ENCODE measurements at places on chromosomes 2 and 18.

DNA sequence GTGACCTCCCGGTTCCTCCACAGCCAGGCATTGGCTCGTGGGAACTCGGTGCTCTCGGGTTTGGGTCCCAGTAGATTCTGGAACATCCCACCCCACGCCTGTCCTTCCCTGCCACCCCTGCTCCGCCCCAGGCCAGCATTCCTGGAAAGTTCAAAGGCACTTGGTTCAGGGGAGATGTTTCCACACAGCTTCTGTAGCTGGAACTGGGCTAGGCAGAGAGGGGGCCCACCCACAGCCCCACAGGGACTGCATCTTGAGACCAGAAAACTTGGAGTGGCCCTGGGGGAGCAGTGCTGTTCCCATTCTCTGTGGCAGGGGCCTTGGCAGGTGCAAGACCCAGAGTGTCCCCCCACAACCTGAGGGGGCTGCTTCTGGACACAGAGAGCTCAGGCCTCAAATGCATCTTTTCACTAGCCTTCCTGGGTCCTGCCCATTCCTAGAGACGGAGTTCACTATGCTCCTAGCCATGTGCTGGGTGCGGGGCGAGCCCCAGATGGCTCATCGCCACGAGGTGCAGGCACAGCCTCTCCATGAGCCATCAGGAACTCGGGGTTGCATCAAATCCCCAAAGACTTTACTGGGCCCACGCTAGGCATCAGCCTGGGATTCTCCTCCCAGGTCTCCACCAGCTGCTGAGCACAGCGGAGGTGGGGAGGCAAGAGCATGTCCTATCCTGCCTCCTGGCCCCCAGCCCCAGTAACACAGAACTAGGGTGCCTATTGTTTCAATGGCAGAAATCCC is 68.7 kb downstream of the ZFP36L2 start:
- DNase-seq, result no peak
- H3K36me3 ChIP-seq, result no peaks in the 10 kb centered on the region
- H3K4me1 ChIP-seq, result peaks cover 45% of the 10 kb centered on the region
- H3K27me3 ChIP-seq, result no peaks in the 10 kb centered on the region

- no peaks in the 10 kb centered on the region for H3K4me1 ChIP-seq
- no peak overlapping the region for H3K4me3 ChIP-seq
- no peaks in the 10 kb centered on the region for H3K36me3 ChIP-seq
- DNase-seq, result no peak
Measured at GRCh38 chr2:100135415-100135814, 7.0 kb downstream of the AFF3 start.

DNA sequence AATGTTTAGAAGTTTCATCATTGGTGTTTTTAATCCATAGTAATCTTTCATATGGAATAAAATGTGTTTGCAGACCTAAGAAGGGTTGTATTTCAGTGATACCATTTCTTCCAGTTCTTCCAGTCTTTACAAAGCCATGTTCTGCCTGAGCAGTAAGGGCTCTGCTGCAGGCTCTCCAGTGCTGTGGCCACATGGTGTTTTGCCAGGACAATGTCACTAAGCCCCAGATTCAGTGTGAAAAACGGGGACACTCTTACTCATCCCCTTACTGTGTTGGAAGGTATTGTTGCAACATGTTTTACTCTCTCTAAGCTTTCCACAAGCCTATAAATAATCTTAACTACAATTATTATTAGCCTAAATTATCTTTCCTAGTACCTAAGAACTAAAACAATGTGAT is 481.4 kb upstream of the CDH7 start:
- H3K4me3 ChIP-seq, result no peak overlapping the region
- H3K27me3 ChIP-seq, result no peaks in the 10 kb centered on the region
- H3K4me1 ChIP-seq, result no peaks in the 10 kb centered on the region

- H3K27me3 ChIP-seq, result no peaks in the 10 kb centered on the region
- no peak for DNase-seq
- H3K4me1 ChIP-seq, result peaks cover 8% of the 10 kb centered on the region
- no peak overlapping the region for H3K27ac ChIP-seq
- H3K4me3 ChIP-seq, result no peak overlapping the region
Measured at GRCh38 chr2:47205576-47206141, 50.6 kb upstream of the STPG4 start.

- H3K4me3 ChIP-seq, result no peak overlapping the region
- H3K4me1 ChIP-seq, result no peaks in the 10 kb centered on the region
- H3K27ac ChIP-seq, result peak overlapping the region; percentile 17
- no peaks in the 10 kb centered on the region for H3K27me3 ChIP-seq
Measured at GRCh38 chr2:144659731-144660275, 139.9 kb upstream of the ZEB2 start.

DNA sequence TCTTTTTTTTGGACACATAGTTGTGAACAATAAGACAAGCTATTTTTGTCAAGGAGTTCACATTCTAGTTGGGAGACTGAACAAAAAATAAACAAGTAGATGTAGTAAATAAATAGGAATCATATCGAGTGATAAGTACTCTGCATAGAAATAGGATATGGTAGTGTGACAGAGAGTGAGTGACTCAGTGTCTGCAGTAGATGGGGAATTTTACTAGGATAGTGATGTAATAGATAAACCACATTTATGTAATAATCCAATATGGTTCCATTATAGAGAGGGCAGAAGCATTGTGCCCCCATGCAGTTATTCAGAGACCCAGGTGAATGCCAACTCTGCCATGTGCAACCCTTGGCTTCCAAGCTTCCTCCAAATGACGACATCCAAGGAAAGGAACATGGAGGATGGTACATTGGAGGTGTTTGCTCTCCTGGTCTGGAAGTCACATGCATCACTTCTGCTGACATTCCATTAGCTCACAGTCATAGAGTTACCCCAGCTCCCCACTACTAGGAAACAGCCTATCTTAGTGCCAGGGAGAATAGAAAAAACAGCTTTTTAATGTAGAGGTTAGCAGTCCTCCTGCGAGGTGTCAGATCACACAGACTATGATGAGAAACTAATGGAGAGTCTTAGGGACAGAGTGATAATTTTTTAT is 595.4 kb downstream of the NYAP2 start:
- DNase-seq, result no peak
- no peaks in the 10 kb centered on the region for H3K27me3 ChIP-seq
- H3K4me3 ChIP-seq, result no peak overlapping the region
- no peaks in the 10 kb centered on the region for H3K4me1 ChIP-seq

GRCh38 chr2:20543469-20544152 is 96.7 kb downstream of the RHOB start:
- no peak for DNase-seq
- no peaks in the 10 kb centered on the region for H3K4me1 ChIP-seq
- no peak overlapping the region for H3K27ac ChIP-seq
- H3K4me3 ChIP-seq, result no peak overlapping the region

GRCh38 chr2:213157242-213157641 is 5.8 kb upstream of the IKZF2 start:
- no peaks in the 10 kb centered on the region for H3K36me3 ChIP-seq
- H3K27me3 ChIP-seq, result no peaks in the 10 kb centered on the region
- no peak for DNase-seq
- no peak overlapping the region for H3K4me3 ChIP-seq

DNA sequence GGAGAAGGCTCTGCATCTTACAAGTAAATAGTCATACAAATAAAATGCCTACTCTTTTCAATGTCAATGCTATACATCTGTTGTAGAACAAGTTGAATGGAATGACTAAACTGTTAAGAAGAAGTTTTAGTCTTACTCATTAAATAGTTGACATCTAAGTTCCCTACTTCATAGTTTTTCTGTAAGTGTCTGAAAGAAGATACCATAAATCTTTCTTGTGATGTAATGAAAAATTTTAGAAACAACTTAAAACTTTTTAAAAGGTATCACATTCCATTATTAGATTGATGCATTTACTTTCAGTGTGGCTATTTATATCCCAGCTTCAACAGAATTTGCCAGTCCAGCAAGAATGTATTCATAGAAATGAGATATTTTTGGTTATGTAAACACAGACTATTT is 185.2 kb upstream of the EPC2 start:
- DNase-seq, result no peak
- H3K4me1 ChIP-seq, result peaks cover 9% of the 10 kb centered on the region
- H3K27me3 ChIP-seq, result no peaks in the 10 kb centered on the region
- H3K4me3 ChIP-seq, result no peak overlapping the region
- no peak overlapping the region for H3K27ac ChIP-seq

DNA sequence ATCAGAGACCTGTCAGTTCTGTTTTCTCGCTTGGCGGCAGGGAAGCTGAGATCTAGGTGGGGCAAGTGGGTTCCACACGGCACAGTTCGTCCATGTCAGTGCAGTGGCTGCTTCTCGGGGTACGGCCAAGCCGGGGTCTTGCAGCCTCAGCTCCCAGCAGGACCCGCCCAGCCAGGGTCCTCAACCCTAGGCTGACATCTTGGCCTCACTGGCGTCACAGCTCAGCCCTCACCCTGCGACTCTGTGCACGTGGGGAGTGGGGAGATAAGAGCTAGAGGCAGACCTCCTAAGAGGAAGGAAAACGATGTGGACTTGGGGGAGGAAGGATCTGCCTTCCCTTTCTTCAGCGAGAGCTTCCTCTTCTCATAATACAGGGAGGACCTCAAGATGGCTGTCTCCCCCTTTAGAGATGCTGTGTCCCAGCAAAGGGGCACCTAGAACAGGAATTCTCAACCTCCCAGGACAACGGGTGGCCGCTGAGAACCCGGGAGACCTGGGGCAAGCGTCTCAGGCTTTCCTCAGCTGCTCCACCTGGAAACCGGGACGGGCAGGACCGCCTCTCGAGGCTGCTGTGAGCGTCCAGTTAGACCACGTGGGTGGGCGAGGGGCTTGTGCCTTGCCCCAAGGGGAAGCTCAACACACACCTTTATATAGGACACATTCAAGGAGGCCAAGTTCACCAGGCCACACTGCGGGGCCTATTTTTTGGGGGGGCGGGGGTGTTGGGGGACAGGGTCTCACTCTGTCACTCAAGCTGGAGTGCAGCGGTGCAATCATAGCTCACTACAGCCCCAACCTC is 23.5 kb upstream of the KLF11 start:
- no peak overlapping the region for H3K27ac ChIP-seq
- H3K36me3 ChIP-seq, result no peaks in the 10 kb centered on the region
- no peaks in the 10 kb centered on the region for H3K27me3 ChIP-seq
- H3K4me1 ChIP-seq, result no peaks in the 10 kb centered on the region
- DNase-seq, result peak; percentile 56
- no peak overlapping the region for H3K4me3 ChIP-seq

DNA sequence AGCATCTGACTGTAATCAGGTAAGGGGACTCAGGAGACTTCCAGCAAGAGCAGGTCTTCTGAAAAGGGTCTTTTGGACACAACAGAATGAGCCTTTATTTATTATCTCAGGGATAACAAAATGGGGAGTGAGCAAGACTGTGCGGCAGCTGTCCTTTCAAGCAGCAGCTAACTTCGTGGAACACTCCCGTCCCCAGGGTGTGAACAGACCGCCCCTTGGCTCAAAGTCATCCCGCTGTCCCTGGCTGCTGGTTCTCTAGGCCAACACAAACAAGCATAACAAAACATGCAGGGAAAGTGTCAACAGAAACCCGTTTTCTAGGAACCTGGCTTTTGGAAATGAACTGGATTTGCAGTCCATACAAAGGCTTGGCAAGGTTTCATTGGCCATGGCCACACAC is 787.9 kb upstream of the FANCL start:
- H3K4me3 ChIP-seq, result no peak overlapping the region
- no peak for DNase-seq
- H3K27me3 ChIP-seq, result no peaks in the 10 kb centered on the region
- no peaks in the 10 kb centered on the region for H3K36me3 ChIP-seq

DNA sequence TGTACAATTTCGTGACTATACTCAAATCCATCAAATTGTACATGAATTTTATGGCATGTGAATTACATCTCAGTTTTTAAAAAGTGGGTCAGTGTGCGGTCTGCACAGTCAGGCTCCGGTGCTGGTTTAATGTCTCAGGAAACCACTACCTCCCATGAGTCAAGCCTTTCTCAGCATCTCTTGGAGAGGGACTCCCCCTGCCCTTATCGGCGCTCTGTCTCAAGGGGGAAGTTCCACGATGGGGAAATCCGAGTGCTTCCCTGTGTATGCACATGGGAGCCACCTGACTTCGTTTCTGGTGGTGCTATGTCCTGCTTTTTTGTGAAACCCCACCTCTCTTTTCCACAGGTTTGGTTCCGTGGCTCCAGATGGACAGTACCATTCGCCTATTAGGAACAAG is 72.5 kb downstream of the ACOXL start:
- H3K27me3 ChIP-seq, result peaks cover 5% of the 10 kb centered on the region
- DNase-seq, result no peak
- H3K27ac ChIP-seq, result no peak overlapping the region
- H3K4me1 ChIP-seq, result no peaks in the 10 kb centered on the region
- H3K4me3 ChIP-seq, result no peak overlapping the region
- no peaks in the 10 kb centered on the region for H3K36me3 ChIP-seq

GRCh38 chr18:13302040-13302439 is 83.5 kb downstream of the LDLRAD4 start:
- H3K27me3 ChIP-seq, result no peaks in the 10 kb centered on the region
- DNase-seq, result no peak
- no peaks in the 10 kb centered on the region for H3K36me3 ChIP-seq

- no peaks in the 10 kb centered on the region for H3K36me3 ChIP-seq
- no peak overlapping the region for H3K27ac ChIP-seq
- H3K27me3 ChIP-seq, result no peaks in the 10 kb centered on the region
- DNase-seq, result no peak
- H3K4me3 ChIP-seq, result no peak overlapping the region
- no peaks in the 10 kb centered on the region for H3K4me1 ChIP-seq
Measured at GRCh38 chr18:76406791-76407190, 88.3 kb downstream of the ZNF516 start.

DNA sequence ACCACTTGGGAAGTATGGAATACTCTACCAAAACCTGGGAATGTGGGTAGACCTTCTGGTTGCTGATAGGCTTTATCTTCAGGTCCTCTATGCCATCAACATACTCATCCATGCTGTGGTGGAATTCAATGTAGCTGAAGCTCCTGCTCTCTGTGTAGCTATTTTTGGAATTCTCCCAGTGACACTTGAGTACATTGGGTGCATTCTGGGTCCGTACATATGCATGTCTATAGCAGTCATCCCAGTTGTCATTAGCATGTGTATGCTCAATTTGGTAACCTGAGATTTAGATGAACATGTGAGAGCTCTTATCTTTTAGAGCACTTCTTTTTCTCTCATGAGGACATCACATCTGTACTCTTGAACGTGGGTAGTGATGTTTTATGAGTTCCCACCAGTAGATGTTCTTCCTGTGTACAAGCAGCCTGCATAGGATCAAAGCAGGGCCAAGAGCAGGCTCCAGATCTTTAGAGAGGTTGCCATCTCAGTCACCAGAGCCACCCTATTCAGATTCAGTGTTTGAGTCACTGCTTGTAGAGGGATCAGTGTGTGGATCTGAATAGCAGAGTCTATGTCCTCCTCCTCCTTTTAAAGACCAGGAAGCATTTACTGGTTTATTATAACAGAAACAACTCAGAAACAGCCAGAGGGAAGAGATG is 65.9 kb downstream of the MGAT5 start:
- H3K4me3 ChIP-seq, result no peak overlapping the region
- no peak overlapping the region for H3K27ac ChIP-seq
- peaks cover 12% of the 10 kb centered on the region for H3K36me3 ChIP-seq
- H3K4me1 ChIP-seq, result no peaks in the 10 kb centered on the region
- no peaks in the 10 kb centered on the region for H3K27me3 ChIP-seq

DNA sequence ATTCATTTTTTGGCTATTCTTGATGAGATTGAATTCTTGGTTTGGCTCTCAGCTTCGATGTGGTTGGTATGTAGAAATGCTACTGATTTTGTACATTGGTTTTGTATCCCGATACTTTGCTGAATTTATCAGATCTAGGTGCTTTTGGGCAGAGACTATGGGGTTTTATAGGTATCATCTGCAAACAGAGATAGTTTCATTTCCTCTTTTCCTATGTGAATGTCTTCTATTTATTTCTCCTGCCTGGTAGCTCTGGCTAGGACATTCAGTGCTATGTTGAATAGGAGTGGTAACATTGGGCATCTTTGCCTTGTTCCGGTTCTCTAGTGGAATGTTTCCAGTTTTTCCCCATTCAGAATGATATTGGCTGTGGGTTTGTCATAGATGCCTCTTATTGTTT is 5.5 kb upstream of the TACR1 start:
- H3K4me1 ChIP-seq, result peaks cover 14% of the 10 kb centered on the region
- H3K27me3 ChIP-seq, result peaks cover 8% of the 10 kb centered on the region
- H3K27ac ChIP-seq, result no peak overlapping the region
- H3K36me3 ChIP-seq, result no peaks in the 10 kb centered on the region
- no peak overlapping the region for H3K4me3 ChIP-seq
- DNase-seq, result no peak
